Dorsolateral prefrontal cortex (tissue), 122 donors: ENCODE measurements at places on chromosomes 1 and 21.

DNA sequence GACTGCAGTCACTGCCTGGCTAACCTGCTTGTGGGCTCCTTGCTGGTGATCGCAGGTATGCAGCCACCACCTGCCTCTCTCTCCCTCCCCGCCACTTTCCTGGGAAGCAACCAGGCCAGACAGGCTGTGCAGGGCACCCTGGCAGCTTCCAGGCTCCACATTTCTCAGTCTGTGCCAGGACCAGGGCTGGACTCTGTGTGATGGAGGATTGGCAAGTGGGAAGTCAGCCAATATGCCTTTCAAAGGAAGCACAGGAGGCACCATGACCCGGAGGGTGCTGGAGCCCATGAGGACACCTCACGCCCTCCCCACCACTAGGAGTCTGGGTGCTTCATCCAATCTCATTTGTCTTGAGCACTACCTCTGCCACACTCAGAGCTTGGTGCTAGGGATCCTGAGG, 15.8 kb upstream of the DISP3 start:
- DNase-seq, result no peak

- DNase-seq, result no peak
Measured at GRCh38 chr1:230550428-230550827, 91.9 kb upstream of the COG2 start.

DNA sequence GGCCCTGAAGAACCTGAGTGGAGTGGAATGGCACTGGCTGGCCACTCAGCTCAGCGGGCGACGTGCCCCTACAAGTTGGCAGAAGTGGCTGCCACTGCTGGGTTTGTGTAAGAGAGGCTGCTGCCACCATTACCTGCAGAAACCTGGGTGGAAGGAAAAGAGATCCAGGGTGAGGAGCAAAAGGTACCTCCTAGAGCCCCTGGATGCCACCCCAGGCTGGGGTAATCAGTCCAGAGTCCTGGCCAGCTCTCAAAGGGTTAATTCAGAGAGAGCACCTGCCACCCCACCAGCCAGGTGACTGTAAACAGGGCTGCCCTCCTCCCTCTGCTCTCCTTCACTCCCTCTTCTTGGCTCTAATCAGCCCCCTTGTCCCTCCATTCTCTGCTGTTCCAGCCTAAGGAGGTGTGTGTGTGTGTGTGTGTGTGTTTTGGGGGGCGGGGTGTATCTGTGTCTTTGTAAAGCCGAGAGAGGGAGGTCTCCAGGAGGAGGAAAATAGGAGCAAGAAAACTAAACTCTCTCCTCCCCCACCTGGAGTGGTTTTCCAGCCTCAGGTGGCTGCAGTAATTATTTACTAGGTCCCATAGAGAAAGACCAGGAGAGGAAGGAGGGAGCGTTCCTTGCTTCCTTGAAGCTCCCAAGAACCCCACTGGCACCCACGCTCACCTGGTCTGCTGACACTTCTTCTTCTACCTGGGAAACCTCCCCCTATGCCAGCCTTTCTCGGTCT, 12.6 kb downstream of the TRIM46 start:
- no peak for DNase-seq

GRCh38 chr1:1306070-1306660, 1.6 kb downstream of the ACAP3 start:
- no peak for DNase-seq

- peak; percentile 35 for DNase-seq
Measured at GRCh38 chr21:46295996-46296752, 10.0 kb downstream of the YBEY start.

DNA sequence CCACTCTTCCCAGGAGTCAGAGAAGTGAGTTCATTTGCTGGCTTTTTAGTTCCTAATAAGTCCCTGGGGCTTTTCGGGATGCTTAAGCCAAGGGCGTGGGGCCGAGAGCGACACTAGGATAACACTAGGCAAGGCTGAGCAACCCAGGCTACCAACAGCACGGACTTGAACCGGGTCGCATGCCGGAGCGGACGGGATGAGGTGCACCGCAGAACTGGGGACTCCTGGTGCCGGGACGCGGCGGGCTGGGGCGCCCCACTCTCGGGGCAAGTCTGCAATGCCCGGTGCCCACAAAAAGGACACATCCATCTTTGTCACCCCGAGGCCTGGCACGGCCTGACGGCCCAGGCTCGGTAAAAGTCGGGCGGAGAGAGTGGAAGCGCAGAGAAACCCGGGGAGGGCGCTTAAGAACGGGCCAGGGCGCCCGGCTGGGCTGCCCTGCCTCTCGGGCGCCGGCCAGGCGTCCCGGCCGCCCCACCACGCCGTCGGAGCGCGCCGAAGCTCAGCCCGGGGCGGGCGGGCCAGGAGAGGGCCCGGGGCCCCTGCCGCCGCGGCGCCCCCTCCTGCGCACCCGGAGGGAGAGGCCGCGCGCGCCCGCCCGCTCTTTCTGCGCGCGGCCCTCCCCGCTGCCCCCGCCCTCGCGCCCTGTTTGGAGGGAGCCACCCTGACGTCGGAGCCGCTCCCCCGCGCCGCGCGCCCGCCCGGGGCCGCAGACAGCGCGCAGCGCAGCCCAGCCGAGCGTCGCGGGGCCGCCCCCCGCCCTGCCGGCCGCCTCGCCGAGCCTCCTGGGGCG, at the start of gene NBL1:
Gene NBL1 (plus strand): TSS at position 710 of the 793 bp plus-strand sequence. CDS start 10,720 bp downstream, outside the sequence.
- DNase-seq, result peak; percentile 46

GRCh38 chr1:211735208-211736170, 60.1 kb upstream of the NEK2 start:
- DNase-seq, result no peak

DNA sequence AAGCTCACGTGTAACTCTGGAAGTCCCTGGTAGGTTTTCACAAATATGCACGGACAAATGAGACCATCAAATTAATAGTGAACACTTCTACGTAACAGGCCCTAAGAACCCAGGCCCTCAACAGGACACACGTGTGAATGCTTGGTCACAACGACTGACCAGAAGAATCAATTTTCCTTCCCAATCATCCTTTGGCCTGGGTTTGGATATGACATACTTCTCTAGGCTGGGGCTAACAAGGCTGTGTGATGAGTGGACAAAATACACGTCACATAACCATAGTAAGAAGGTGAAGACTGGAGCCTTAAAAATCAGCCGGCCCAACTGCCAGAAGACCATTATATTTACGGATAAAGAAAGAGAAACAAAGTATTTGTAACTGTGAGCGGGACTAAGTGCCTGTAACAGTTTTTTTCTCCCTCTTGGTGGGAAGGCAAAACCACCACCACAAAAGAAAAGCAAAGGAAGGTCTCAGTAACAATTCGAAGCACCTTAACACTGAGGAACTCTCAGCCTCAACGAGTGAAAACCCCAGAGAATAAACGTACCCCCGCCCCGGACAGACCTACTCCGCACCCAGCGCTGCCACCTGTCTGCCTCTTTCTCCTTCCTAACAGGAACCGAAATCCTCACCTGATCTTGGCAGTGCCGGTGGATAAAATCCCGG, 450 bp downstream of the SDE2 start:
- no peak for DNase-seq

DNA sequence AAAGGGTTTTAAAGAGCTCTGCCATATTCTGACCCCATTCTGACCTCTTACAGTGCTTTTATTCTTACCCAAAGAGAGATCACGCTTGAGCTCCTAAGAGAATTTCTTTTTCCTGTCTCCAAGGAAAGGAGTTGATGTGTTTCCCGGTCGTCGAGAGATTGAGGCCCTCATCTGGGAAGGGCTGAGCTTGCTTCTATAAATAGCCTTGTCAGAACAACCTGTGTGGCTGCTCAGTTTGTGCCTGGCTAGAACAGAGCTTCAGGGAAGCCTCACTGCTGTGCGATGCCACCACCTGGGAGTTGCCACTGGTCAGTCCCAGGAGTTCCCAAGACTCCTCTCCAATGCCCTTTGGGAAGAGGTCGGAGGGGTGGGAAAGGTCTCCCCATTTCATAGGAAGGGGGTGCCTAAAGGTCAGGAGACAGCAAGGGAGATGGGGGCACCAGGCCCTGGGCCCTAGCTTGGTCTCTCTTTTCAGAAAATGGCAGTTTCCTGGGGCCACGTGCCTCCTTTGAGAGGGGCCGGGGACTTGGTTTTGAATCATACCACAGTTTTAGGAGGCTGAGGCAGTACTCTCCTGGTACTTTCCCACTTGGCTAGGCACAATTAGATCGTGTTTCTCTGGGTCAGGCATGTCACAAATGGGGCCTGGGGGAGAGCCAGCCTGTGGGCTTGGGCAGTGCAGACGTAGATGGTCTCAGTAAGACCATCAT, 52.1 kb downstream of the EIF2D start:
- DNase-seq, result no peak

DNA sequence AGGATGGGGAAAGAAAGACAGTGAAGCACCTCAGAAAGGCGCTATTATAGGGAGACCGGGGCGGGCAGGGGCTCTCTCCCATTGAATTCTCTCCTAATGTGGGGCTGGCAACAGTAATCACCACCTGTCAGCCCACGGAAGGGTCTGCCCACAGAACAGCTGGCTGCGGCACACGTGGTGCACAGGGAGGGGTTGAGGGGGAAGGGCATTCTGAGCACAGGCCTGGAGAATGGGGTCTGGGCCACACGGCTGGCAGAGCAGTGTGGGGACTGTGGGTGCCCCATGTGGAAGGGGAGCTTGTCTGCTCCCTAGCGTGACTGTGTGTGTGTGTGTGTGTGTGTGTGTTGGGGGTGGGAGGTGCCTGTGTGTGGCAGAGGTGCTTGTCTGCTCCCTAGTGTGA, 4.1 kb downstream of the OLFML3 start:
- no peak for DNase-seq

- no peak for DNase-seq
Measured at GRCh38 chr1:119893827-119894700, 2.3 kb downstream of the ADAM30 start.

DNA sequence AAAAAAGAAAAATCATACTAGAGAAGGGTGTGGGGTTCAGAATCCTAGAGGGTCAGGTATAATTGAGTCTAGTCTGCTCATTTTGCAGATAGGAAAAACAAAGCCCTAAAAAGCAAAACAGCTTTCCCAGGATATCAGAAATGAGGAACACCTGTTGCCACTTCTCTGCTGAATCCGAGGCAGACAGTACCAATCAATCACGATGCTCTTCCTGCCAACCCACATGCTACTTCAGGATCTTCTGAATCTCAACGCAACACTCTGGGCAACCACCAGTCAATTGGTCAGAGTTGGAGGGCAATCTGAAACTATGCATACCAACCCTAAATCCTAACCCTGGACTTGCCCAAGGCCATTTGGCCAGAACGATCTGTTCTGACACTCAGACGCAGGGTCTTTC, 128.3 kb downstream of the EPHB2 start:
- DNase-seq, result no peak

- no peak for DNase-seq
Measured at GRCh38 chr21:18960306-18960705, 556.7 kb upstream of the TMPRSS15 start.

DNA sequence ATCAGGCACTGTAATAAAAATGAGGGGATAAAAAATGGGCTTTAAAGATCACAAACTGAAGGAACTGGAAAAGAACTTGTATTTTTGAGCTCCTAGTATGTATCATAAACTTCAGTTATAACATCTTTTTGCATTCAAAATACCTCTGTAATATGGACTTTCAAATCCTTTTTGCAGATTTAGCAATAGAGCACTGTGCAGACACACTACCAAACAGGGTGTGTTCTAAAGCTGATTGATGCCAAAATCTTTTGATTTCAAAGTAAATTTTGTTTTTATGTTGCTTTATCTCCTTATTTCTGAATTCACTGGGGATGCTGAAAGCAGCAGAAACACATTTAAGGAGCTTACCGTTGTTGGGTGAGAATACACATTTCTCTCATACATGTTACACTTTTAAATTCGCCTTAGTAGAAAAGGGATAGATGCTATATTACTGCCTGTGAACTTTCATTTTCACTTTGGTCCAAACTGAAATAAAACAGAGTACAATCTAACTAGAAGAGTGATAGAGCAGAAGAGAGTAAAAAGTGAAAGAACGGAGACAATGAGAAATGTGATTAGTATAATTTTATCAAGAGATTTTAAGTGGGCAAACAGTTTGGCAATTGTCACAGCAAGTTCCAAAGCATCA, 1126.6 kb downstream of the BRINP3 start:
- no peak for DNase-seq

DNA sequence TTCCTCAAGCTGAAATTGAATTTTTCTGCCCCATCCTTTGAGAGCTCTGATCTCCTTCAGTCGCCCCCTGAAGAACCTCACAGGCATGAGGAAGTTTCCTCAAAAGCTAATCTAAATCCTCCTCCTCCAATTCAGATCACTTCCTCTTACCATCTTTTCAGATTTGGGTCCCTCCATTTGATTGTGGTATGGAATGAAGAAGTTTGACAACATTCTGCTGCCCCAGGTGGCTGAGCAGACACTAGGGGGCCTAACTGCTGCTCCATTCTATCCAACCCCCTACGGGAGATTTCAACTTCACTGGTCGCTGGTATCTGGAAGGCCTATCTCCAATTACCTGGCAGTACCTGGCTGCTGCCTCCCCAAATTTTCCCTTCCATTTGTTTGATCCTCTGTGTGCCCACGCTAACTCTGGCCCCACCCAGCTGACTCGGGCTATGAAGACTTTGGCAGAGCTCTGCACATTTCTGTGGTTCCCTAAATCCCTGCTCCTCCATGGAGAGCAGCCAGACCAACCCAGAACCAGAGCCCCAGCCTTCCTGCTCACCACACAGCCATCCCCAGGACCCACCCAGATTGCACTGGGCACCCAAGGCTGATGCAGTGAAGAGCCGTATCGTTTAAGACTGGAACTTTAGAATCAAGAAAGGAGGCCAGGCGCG, 7.8 kb downstream of the IRF6 start:
- no peak for DNase-seq

- DNase-seq, result peak; percentile 61
Measured at GRCh38 chr1:109114342-109114674, 393 bp downstream of the ELAPOR1 start.

DNA sequence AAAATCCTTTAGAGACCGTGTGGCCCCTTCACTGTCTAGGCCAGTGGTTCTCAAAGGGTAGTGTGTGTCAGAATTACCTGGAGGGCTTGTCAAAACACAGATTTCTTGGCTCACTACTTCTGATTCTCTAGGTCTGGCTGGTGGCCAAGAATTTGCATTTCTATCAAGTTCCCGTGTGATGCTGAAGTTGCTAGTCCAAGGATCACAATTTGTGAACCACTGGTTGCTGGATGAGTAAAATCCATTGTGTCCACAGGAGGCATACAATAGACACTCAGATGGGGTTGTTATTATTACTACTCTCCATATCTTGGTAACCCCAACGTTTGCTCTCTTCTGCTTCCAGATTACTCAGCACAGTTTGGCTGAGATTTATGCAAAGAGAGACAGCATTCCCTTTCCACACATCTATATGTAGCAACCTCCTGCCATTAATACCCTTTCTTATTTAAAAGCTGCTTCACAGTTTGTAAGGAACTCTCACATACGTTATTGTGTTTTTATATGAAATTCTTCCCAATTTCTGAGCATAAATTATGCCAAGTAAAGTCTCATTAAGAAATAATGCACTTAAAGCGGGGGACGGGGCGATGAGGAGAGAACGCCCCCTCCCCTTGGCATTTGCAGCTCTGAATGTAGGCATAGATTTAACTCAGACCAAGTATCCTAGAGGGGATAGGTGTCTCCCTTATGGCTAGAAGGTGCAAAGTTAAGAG, 720 bp upstream of the TMCC2 start:
- DNase-seq, result no peak

- DNase-seq, result no peak
Measured at GRCh38 chr1:65526049-65526556, 105.6 kb downstream of the LEPR start.

GRCh38 chr1:64624218-64624713, 120.6 kb upstream of the RAVER2 start:
- no peak for DNase-seq
